ENCODE measurements at places on chromosomes 6 and 20.

- DNase-seq, result no peak
Observed at GRCh38 chr6:21613809-21614208, 20.3 kb downstream of the SOX4 start.

GRCh38 chr20:16415071-16416053 is 157.9 kb downstream of the KIF16B start:
- no peak for DNase-seq

DNA sequence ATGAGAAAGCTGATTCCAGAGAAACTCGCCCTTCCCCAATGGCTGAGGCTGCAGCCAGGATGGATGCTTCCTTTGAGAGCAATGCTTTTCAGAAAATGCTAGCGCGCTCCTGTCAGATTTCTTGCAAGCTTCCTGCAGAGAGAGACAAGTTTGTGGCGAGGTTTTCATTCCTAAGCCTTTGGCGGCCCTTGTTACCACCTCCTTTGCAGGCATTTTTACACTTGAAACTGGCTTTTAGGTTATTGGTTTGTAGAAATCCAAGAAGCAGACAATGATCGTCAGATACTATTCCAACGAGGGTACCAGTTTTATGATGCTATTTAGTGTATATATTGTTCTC is 1.1 kb downstream of the FNDC1 start:
- DNase-seq, result no peak

DNA sequence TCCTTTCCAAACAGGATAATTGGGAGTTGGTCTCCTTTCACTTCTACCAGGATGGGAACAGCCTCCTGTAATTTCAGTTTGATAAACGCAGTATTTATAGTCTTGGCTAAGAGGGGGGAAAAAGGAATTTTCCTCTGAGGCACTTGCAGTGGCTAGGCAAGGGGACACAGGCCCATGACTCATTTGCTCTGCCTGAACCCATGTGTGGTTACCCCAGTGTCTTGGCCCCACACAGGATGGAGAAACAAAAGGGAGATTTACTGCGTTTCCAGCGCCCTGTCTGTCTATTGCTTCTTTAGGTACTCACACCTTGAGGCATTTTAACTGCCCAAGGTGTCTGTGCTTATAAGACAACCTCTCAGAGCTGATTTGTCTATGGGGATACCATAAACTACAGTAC is 74.8 kb upstream of the NEDD9 start:
- no peak for DNase-seq

GRCh38 chr20:50843331-50844276 is 48.7 kb downstream of the BCAS4 start:
- no peak for DNase-seq

DNA sequence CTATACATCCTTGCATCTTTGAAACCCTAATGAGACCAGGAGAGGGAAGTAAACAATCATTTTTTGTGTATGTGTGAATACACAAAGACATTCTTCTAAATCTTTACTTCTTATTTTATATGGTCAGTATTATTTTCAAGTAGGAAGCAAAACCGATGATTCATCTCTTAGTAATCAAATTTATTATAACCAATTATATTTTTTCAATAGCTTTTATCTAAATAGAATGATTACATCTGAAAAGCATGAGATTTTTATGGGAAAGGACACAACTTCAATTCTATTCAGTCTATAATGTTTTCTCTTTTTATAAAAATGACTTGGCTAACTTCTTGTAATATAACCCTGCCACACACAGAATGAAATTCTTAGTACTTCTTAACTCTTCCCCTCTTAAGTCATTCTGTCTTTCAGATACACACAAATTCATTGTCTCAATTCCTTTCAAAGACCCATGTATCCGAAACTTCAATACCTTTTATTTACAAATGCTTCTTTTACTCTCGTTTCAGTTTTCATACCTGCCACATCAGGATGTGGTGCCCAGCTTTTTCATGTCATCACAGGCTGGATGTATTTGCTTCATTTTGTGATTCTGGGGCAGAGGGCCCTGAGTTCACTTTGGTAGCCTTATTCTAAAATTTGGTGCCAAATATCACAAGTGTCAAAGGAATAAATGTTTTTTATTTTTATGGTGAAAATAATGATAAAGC is 227.0 kb downstream of the PHF3 start:
- no peak for DNase-seq

DNA sequence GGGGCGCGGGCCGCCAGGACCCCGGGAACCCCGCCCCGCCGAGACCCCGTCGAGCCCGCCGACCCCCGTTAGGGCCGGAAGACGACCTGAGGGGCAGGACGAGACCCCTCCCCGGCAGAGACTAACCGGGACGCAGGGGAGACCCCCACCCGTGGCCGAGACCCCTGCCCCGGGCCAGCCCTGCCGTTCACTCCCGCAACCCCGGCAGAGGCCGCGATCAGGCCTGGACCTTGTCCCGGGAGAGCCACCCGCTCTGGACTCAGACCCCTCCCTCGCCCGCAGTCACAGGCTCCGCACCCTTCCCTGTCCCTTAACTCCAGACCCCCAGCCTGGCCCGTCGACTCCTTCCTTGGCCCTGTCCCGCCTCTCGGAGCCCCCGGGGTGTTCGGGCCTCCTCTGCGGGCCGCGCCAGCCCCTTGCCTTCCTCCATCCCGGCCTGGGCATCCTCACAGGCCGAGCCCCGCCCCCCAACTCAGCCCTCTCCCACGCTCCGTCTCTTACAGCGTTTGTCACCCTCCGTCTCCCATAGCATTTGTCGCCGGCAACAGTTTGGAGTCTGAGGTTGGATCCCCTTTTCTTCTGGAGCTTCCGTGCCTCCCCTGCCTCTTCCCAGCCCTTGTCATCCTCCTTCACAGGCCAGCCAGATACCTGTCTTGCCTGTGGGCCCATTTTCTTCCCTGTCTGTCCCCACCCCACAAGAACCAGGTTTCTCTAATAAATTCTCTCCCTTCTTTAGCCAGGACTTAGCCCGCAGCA is 569 bp downstream of the TCEA2 start:
- no peak for DNase-seq
